ENCODE measurements at places on chromosomes 6 and 20.

DNA sequence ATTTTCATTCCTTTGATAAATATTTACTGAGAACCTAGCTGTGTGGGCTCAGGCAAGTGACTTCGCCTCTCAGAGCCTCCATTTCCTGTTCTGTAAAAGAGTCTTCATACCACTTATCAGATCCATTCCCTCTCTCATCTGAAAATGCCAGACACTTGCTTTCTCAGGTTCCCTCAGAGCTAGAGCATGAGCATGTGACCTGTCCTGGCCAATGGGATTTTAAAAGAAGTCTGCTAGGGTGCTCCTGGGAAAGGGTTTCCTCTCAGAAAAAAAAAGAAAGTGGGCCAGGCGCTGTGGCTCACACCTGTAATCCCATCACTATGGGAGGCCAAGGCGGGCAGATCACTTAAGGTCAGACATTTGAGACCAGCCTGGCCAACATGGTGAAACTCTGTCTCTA is 5.3 kb downstream of the KCNB1 start:
- no peak for DNase-seq

GRCh38 chr6:169409742-169410312 is 156.2 kb upstream of the THBS2 start:
- no peak for DNase-seq

GRCh38 chr6:81984599-81984998 is 232.1 kb upstream of the TENT5A start:
- DNase-seq: no peak

- no peak for DNase-seq
Measured at GRCh38 chr6:81253821-81254220, 498.7 kb downstream of the TENT5A start.

- DNase-seq: no peak
Measured at GRCh38 chr20:64155258-64156135, 8.8 kb upstream of the MYT1 start.

DNA sequence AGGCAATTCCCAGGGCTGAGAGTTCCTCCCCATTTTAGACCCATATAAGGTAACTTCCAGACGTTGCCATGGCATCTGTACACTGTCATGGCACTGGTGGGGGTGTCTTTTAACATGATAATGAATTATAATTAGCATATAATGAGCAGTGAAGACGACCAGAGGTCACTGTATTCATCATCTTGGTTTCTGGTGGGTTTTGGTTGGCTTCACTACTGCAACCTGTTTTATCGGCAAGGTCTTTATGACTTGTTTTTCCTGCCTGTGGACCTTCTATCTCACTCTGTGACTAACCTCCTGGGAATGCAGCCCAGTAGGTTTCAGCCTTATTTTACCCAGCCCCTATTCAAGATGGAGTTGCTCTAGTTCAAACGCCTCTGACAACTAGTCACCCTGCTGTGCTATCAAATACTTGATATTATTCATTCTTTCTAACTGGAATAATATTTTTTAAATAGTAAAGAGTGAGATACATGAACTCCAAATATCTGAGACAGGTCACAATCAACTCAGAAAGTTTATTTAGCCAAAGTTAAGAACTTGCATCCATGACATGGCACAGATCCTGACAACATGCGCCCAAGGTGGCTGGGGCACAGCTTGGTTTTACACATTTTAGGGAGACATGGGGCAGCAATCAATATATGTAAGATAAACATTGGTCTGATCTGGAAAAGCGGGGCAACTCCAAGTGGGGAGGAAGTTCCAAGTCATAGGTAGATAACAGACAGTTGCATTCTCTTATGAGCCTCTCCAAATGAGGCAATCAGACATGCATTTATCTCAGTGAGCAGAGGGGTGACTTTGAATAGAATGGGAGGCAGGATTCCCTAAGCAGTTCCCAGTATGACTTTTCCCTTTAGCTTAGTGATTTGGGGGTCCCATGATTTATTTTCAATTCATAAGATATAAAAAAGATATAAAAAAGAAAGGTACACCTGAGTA is 1.2 kb upstream of the UFL1 start:
- DNase-seq: no peak

DNA sequence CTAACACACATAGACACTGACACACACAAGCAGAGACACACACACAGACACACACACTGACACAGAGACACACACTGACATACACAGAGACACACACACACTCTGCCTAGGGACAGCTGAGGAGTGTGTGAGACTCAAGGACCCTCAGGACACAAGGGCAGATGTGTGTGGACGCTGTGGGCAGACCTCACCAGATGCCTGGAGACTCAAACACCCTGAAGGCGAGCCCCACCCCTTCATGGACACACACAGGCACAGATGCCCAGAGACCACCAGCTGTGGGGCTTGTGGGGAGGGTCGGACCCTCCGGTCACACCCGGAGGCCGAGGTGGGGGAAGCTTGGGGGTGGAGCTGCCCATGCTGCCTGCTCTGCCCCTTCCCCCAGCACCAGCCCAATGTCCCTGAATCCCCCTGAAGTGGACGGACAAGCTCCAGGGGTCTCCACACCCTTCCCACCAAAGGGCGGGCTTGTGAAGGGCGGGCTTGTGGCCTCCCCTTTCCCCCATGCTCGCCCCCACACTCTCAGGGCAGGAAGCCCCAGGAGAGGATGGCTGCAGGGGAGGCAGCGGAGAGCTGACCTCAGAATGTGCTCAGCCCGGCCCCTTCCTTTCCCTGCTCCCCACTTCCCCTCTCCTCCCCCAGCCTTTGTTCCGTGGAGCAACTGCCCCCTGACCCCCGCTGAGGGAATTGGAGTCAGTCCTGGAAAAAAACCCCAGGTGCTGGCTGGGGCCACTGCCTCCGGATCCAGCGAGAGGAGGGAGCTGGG is 13.9 kb upstream of the ABHD16B start:
- DNase-seq: no peak

DNA sequence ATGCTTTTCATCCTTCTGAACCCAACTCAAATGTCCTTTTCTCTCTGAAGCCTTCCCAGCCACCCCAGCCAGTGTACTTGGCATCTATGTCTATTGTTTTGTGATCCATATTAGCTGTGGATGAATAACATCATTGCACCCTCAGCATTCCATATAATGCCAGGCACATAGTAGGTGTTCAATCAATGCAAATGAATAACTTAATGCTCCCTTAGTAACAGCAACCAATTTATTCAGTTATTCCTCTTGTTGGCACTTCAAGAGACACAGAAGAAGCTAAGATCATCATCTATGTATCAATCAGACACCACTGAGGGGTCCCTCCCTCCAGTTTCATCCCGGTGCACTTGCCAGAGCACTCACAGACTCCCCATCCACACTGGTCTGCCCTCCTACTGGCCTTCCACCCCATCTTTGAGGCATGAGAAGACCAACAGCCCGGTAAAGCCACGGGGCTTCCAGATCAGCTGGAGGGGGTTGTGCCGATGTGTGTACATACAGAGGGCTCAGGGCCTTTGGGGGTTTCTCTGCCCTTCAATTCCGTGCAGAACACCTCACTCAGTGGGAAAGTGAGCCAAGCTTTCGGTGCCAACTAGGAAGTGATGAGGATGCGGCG is 2.4 kb upstream of the TAF8 start:
- DNase-seq: peak; percentile 14

DNA sequence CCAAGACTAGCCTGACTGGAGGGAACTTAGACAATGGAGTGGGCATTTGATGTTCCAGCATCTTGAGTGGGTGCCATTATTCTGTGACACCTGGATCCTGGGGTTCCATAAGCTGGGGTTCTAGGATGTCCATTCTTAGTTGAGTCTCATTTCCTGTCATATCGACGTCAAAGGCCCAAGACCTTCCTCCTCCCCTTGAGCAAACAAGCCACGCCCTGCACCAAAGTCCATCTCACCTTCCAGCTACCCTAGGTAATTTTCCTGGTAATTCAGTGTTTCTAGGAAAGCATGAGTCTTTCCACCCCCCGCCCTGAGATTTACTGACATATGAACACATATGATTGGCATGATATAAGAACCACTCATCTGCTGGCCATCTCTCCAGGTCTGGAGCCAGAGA is at the start of gene TRIM40:
Gene TRIM40, plus strand, starts transcription at position 384 of the 400 bp plus-strand sequence. CDS start 897 bp downstream, outside the sequence.
- no peak for DNase-seq

DNA sequence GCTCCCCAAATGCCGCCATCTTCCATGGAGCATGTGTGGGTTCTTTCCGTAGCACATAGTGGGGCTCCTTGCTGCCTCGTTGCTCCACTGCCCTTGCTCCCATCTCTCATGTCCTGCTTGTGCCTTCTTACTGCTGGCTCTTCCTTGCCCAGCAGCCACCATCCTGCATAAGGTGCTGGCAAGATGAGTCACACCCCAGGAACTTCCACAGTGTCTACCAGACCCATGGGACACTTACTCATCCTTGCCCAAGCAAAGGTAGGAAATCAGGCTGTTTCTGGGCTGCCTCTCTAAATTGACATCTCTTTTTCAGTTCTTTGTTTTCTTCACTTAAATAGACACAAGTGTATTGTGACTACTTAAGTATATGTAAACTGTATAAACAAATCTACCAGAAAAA is 39.4 kb upstream of the RGS17 start:
- no peak for DNase-seq

GRCh38 chr6:110181131-110182030 is 1.2 kb downstream of the CDC40 start:
- peak; percentile 14 for DNase-seq

- no peak for DNase-seq
Measured at GRCh38 chr20:63640086-63640485, 13.1 kb downstream of the STMN3 start.

- peak; percentile 50 for DNase-seq
Measured at GRCh38 chr6:14046476-14047068, 71.0 kb upstream of the CD83 start.

- no peak for DNase-seq
Measured at GRCh38 chr20:44648579-44648978, 2.9 kb downstream of the ADA start.

- DNase-seq: no peak
Measured at GRCh38 chr6:116144605-116145004, 18.7 kb upstream of the COL10A1 start.

DNA sequence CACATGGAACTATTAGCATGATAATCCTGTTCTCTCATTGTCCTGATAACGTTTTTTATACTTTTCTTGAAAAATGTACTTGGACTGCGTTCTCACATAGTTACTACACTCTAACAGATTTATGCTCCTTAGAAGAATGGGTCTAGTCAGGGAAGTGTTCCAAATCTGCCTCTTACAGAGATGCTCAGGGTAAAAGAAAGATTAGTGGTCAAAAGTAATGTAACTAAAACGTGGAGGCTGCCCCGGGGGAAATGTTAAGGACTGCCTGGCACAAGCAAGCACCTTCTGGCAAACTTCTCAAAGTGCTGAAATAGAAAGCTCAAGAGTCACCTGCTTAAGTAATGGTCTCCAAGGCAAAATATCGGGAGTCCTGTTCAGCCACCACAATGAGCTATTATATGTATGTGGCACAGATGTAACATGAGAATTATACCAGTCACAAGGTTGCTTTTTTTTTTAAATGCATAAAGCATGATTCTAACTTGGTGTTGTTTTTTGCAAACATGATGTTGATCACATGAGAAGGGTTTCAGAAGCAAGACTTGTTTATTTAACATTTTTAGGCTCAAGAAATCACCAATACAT is 244.5 kb upstream of the JARID2 start:
- no peak for DNase-seq
